ENCODE measurements at places on chromosomes 7 and 10.

DNA sequence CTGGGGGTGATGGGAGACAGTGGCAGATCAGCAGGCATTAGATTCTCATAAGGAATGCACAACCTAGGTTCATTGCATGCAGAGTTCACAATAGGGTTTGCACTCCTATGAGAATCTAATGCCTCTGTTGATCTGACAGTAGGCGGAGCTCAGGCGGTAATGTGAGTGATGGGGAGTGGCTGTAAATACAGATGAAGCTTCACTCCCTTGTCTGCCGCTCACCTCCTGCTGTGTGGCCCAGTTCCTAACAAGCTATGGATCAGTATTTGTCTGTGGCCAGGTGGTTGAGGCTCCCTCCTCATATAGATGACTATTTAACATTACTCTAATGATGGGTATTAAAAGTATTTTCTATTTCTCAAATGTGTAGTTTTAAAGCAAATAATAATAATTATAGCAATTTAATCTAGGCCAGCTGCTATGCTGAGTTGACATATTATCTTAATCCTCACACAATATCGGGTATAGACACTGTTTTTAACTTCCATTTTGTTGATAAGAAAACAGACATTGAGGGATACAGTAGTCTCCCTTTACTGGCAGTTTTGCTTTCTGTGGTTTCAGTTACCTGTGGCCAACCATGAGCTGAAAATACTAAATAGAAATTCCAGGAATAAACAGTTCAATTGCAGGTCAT, 39.9 kb downstream of the KIF20B start:
- DNase-seq = no peak

DNA sequence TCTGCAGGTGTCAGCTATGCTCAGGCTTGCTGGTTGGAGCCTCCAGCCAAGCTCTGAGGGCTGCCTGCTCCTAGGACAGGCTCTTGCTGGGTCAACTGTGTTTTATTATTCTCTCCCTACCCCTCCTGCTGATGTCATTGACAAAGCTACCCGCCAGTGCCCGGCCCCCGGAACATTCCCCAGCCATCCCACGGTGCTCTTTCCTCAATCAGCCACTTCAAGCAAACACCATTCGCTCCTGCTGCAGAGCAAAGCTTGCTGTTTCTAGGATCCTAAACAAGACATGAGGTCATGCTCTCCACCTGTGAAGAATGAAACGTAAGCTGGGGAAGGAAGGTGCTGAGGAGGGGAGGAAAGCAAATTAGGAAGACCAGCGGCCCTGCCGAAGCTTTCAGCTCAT, 2.1 kb upstream of the C10orf71 start:
- DNase-seq = no peak

GRCh38 chr7:157805713-157806112, 468.9 kb downstream of the DNAJB6 start:
- DNase-seq = no peak

DNA sequence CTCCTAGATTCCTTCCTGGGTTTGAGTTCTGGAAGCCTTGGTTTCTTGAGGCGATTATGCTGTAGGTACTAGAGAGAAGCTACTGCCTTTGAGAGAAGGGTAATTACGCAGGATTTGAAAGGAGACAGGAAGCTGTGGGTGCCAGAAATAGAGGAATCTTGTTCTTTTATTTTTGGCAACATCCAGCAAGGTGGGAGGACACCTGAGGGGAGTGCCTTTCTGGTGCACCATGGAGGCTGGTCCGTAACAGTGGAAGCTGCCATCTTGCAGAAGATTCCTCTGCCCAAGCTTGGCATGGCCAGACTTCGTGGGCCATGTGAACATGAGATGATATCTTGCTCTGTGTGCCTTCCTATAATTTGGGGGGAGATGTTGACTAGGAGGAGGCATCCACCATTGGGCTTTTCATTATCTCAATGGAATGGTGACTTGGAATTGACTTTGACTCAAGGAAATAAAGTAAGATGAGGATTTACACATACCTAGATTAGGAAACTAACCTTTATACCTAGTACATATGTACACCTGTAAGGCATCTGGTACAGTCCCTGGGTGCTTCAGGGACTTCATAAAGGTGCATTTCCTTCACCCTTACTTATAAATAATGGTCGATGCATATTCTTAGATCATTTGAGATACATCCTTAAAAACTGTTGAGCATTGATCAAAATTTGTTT, 98.2 kb downstream of the PFKFB3 start:
- no peak for DNase-seq

- no peak for DNase-seq
Observed at GRCh38 chr7:28269700-28270361, 89.2 kb upstream of the JAZF1 start.
